ENCODE measurements at places on chromosomes 1 and 21.

GRCh38 chr21:15219039-15219438 lies 154.2 kb upstream of the NRIP1 start:
- no peak for DNase-seq

- no peak for DNase-seq
Measured at GRCh38 chr21:15363921-15364320, 299.1 kb upstream of the NRIP1 start.

GRCh38 chr1:92784021-92784638 lies 778 bp downstream of the EVI5 start:
- DNase-seq: no peak

DNA sequence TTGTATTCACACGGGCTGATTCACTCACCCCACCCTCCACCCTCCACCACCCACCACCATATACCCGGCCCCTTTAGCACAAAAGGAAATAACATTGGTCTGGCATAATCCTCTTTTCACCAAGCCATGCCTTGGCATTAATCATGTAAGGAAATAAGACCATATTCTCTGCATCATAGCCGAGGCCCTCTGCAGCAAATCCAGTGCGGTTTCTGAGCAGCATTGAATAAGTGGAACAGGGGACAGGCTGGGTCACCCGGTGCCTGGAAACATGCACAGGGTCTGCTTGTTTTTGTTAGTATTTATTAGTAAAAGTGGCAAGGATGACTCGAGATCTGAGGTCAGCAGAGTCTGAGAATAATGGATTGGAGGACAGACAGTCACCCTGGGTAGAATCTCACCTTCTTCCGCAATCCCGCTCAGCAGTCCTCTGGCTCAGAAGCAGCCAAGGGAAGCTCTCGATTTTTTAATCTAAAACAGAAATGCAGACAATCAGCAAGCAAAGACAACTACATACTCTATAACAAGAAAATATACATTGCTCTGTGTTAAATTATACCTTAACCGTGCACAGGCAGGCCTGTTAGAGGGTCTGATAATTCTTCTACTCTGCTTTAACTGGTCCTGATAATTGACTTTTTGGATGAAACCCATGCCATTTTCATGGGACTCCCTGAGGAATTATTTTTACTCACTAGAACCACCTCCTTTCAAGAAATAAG lies 52.4 kb upstream of the CDC42BPA start:
- no peak for DNase-seq

DNA sequence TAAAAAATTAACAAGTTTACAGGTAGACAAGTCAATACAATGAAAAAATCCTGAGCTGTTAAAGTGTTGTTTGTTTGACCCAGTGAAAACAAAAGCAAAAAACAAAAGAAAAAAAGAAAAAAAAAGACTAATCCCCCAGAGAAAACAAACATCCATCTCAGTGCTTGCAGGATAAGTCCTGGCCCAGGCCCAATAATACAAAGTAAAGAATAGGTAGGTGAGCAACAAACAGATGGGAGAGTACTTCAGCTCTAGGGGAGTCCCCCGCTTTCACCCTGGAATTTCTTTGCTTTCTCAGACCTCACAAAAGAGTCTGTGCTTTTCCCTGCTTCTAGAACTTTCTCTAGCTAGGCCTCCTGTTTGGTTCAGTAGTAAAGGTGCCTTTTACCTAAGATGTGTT lies 70.3 kb downstream of the ABCA4 start:
- DNase-seq: no peak

GRCh38 chr1:185973645-185974044 lies 239.5 kb downstream of the HMCN1 start:
- DNase-seq: no peak

DNA sequence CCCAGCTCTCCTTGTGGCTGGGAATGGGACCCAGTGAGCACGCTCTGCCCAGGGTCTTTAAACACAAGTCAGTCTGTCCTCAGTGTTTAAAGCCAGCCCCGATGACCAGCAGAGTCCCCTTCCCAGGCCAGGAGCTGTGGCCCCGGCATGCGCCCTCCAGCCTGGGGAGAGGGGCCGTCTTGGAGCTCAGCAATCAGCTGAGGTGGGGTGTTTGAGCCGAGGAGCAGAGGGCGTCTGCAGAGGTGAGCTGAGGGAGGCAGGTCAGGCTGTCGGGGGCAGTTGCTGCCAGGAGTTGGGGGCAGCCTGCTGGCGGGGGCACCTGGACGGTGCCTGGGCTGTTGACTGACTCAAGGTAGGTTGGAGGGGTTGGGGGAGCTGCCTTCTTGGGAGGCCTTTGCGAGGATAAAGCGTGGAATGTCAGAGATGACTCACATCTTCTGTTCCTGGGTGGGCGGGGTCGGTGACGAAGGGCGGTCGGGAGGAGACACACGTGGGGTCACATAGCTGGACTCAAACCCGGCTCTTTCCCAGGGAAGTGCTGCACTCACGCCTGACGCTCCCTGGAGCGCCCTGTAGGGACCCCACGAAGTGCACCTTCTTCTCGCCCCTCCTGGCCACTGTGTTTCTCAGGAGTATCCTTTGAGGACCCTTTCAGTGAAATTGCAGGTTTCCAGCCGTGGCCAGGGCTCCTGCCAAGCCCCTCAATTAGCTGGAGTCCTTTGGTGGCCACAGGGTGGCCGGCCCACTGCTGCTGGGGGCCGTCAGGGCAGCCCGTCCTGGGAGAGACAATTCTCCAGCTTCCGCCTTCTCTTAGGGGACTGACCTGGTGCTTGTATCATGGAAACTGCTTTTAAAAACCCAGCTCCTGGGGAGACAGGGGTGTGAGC lies 86.2 kb downstream of the SIK1 start:
- DNase-seq: no peak

DNA sequence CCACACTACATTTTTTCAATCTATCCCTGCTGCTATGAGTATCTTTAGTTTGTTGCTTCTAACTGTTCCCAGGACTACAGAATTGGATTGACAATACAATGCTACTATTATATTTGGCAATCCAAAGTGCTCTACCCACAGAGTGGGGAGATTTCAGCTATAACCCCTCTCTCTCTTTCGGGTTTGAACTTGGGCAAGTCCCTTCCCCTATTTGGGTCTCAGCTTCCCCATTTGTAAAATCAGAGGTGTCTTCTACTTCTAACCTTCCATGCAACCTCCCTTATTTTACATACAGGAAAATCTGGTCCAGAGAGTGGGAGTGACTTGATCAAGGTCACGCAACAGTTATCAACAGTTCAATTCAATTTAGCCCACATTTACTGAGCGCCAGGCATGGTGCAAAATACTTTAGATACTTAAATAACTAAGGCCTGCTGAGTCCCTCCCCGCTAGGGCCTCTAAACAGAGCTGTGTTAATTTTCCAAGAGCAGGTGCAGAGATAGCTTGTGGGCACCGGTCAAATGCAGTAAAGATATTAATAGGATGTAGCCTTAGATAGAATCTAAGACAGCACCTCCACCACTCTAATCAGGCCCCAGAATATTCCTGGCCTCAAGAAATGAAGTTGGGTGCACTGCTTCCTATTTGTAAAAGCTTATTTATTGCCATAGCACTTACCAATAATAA lies 9.4 kb upstream of the GPX7 start:
- DNase-seq: no peak

- DNase-seq: no peak
Measured at GRCh38 chr1:87394982-87395381, 66.3 kb downstream of the LMO4 start.

GRCh38 chr1:109969907-109970306 lies 14.7 kb upstream of the AHCYL1 start:
- DNase-seq: no peak

GRCh38 chr21:18118566-18118965 lies 126.1 kb upstream of the CHODL start:
- DNase-seq: no peak

- DNase-seq: no peak
Measured at GRCh38 chr1:77036560-77036959, 169.3 kb downstream of the ST6GALNAC5 start.

DNA sequence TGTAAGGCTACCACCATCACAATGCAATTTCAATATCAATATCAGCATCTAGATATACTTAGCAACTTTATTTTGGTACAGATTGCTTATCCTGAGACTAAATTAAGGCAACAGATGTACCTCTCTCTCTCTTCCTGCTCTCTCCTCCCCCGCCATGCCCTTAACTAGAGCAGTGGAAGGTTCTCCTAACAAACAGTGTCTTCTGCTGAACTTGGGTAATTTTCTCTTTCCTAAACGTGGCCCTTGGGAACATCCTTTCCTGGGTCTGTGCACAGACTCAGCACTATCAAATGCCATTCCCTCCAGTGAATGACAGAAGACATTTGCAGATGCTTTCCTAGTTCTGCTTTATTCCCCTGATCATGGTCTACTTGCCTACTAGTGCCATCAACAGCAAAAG lies 85.6 kb upstream of the TTC39A start:
- no peak for DNase-seq

GRCh38 chr1:119489201-119489600 lies 17.8 kb upstream of the HSD3B1 start:
- DNase-seq: no peak

DNA sequence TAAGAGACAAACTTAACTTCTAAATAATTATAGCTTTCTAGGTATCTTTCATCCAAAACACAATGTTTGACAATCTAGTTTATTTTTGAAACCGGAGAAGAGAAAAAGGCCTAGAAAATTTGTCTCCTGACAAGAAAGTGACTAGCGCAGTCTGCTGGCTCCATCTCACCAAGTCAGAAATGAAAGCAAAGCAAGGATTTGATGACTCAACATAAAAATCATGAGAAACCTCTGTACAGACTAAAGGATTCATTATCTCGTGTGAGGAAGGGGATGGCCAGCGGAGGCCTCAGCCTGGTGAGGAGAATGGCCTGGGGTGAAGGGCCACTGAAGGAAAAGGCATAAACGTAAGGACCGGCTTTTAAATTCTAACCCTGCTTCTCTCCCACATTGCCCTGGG lies 20.0 kb upstream of the TSNAX start:
- no peak for DNase-seq

DNA sequence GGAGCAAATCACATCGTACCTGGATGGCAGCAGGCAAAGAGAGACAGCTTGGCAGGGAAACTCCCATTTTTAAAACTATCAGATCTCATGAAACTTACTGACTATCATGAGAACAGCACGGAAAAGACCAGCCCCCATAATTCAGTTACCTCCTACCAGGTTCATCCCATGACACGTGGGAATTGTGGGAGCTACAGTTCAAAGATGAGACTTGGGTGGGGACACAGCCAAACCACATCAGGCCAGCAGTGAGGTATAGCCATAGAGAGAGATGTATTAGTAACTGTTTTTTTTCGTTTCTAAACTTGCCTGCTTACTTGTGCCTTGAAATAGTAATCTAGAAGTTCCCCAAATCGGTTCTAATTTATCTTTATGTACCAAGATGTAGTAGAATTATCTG lies 48.9 kb downstream of the AK4 start:
- DNase-seq: no peak

- no peak for DNase-seq
Measured at GRCh38 chr1:68047659-68048026, 2.8 kb downstream of the DIRAS3 start.

- no peak for DNase-seq
Measured at GRCh38 chr1:175839779-175840669, 96.6 kb upstream of the TNR start.

DNA sequence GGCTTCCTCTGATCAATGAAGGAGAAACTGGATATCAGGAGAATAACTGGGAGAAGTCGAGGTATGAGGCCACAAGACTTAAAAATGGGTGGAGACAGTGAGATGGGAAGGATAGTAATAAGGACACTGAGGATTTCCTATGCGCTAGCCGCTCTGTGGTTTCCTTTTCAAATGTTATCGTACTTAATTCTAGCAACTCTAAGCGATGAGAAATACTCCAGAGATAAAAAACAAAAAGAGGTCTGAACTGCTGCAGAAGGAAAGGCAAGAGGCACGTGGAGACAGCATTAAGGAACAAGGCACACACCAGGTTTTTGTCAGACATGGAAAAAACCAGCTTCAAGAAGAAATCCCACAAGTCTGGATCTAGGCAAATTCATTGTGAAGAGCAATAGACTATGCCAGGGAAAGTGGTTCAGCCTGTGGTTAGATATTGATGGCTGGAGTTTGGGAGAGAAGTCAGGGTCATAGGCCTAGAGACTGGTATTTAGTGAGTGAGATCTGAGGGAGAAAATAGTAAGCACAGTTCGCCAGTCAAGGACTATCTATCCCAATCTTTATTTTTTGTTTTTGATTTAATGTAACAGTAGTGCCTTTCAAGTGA lies 5.3 kb downstream of the CLCA2 start:
- DNase-seq: no peak

- no peak for DNase-seq
Measured at GRCh38 chr1:35567947-35568558, 5.1 kb upstream of the TFAP2E start.

- DNase-seq: no peak
Measured at GRCh38 chr1:209926045-209926444, 12.0 kb upstream of the SYT14 start.

- DNase-seq: no peak
Measured at GRCh38 chr1:150876119-150876454, 312 bp downstream of the ARNT start.

- DNase-seq: no peak
Measured at GRCh38 chr1:192700834-192701271, 64.9 kb downstream of the RGS13 start.

DNA sequence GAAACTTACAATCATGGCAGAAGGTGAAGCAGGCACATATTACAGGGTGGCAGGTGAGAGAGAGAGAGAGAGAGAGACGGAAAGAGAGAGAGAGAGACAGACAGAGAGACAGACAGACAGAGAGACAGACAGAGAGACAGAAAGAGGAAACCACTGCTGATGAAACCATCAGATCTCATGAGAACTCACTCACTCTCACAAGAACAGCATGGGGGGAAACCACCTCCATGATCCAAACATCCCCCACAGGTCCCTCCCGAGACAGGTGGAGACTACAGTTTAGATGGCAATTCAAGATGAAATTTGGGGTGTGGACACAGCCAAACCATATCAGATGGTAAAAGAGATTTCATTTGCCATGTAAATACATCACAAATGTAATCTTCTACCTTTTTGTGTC lies 708.1 kb downstream of the MRPL39 start:
- no peak for DNase-seq

- peak; percentile 53 for DNase-seq
Measured at GRCh38 chr1:18343581-18343980, 137.1 kb upstream of the KLHDC7A start.

GRCh38 chr1:109928591-109929111 lies 18.0 kb downstream of the CSF1 start:
- no peak for DNase-seq

DNA sequence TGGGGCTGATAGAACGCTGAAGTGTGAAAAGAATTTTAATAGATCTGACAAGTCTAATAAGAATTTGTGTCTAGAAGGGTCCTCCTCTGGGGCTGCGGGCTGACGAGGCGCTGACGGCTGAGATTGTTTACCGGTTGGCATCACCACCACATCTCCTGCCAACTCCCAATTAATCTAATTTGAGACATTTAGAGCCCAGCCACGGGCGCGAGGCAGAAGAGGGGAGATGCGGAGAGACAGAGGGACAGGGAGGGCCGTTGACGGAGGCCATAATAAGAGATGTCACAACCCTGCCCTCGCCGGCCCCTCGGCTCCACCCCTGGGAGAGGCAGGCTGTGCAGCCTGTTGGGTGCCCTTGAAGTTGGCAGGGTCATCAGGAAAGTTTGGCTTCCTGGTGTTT lies 109.3 kb downstream of the PAX7 start:
- DNase-seq: no peak

- no peak for DNase-seq
Measured at GRCh38 chr1:27589441-27589840, 14.5 kb downstream of the AHDC1 start.

GRCh38 chr1:83715550-83715949 lies 283.4 kb downstream of the TTLL7 start:
- DNase-seq: no peak

GRCh38 chr1:60390593-60391282 lies 317.2 kb upstream of the C1orf87 start:
- DNase-seq: no peak
